ENCODE measurements at places on chromosomes 3 and 15.
A peak's percentile ranks its signal among the peaks of the same experiment; 100 is the strongest.

DNA sequence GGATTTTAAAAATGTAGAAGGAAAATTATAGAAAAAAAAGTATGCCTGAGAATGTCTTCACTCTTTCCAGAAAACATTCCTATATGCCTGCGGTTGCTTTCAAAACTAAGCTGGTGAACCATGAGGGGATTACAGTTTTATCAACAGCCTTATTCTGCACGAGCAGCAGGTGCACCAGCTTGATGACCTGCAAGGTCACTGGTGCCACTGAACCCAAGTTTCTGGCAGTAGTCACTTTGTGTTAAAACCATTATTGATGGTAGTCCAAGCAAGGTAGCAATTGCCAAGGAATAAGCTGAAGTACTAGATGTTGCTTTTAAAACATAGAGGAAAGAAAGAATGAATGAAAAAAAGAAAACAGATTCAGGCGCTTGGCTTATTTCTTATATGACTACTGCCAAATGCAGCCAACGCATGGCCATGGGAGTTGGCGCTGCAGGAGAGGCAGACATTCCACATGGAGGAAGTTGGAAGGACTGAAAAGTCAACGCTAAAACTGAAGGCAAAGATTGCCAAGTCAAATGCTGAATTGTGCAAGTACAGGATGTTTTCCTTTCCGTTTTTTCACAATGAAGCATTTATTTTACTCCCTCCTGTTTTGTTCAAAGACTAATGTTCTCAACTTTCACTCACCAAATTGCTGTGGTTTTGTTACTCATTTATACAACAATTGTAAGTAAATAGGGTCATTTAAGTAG lies 601.4 kb downstream of the CADM2 start:
- peak; percentile 78 for DNase-seq

DNA sequence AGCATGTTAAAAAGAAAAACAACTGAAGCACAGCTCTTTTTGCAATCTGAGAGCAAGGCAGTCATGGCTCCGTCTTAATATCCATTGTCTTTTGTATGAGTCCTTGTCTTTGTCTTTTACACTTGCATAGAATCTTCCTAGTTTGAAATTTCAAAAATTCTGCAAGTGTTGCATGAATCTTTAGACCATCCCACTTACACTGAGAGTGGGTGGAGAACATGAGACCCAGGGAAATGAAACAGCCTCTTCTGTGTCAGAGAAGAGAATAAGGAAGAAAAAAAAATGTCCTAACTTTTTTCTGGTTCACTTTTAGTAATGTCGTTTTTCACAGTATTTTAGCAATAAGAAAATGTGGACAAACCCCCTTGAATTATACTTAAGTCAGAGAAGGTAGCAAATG lies 12.1 kb upstream of the DCLK3 start:
- DNase-seq = no peak

GRCh38 chr3:133049491-133049890 lies 11.3 kb downstream of the TMEM108 start:
- DNase-seq = no peak

DNA sequence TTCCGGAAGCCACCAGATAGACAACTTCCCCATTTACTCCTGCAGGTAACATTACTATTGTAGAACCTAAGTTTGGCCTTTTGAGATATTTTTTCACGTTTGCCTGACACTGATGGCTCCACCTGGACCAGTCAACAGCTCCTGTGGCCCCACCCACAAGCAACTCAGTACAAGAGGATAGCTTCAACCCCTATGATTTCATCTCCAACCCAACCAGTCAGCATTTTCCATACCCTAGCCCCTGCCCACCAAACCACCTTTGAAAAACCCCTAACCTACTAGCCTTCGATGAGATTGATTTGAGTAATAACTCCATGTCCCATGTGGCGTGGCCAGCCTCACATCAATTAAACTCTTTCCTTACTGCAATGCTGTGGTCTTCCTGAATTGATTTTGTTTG lies 950 bp upstream of the EHHADH start:
- DNase-seq = no peak

GRCh38 chr3:99721633-99722007 lies 83.2 kb downstream of the COL8A1 start:
- DNase-seq = peak; percentile 18

- no peak for DNase-seq
Measured at GRCh38 chr3:49666592-49666991, 7.6 kb upstream of the APEH start.

DNA sequence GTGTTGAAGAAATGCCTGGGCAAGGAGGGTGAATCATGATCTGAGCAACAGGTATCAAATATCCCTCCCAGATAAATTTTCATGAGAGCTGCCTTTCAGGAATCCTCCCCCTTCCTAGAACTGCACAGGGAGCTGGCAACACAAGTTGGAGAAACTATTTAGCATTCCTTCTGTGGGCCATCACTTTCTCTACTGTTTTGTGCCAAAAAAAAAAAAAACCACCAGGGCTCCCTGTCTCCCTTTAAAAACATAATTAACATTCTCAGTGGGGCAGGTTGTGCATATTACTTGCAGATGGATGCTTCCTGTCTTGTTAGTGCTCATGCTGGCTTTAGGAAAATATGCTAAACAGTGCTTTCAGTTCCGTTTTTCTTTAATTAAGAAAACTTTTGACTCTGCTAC lies 234.9 kb upstream of the LMCD1 start:
- DNase-seq = peak; percentile 74

DNA sequence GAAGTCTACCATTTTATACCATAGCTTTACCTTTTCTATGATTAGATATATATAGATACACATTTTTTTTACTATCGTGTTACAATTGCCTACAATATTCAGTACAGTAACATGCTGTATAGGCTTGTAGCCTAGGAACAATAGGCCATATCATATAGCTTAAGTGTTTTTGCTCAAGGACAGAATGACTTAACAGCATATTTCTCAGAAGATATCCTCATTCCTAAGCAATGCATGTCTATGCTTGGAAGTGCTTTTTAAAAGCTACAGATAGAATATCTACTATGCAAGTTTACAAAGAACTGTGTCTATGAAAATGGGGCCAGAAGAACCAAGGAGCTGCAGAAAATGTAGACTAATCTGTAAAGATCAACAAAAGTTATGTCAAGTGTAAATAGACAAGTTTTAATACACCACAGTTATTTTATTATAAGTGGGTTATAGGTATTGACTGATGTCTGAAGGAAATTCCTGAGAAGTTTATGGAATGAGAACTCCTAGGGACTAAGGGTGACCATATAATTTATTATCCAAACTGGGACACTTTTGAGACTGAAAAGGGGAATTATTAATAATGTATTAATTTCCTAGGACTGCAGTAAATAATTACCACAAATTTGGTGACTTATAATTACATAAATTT lies 138.7 kb upstream of the TGFBR2 start:
- DNase-seq = no peak

DNA sequence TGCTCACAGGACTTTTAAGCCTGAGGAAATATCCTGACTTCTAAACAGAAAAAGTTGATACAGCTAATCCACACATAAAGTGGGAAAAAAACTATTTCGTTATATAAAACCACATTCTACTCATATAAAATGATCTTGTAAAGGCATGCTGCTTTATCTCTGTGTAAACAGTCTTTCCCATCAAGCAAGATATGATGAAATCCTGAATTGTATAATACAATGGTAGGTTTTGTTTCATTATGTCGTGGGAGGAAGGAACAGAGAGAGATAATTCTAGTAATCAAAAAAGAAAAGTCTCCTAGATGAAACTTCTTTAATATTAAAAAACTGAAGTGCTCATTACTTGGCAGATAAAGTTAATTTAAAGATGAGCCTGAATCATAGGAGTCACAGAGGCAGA lies 92.6 kb upstream of the SNTN start:
- no peak for DNase-seq

DNA sequence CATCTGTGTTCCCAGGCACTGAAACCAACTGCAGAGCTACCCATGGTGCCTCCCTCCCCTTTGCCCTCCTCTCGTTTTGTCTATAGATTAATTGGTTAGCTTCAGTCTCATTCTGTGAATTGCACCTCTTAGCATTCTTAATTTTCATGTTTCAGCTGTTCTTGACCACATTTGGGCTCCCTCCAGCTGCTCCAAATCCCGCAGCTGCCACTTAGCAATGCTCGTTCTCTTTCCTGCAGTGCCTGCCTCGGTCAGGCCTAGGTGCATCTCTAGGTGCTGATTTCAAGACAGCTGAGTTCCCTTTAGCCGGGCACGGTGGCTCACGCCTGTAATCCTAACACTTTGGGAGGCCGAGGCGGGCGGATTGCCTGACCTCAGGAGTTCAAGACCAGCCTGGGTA lies 47.0 kb upstream of the SMAD3 start:
- no peak for DNase-seq

- DNase-seq = peak; percentile 35
Measured at GRCh38 chr15:74291101-74292071, 55.3 kb downstream of the CCDC33 start.

GRCh38 chr15:78983146-78983918 lies 38.5 kb upstream of the CTSH start:
- DNase-seq = no peak

DNA sequence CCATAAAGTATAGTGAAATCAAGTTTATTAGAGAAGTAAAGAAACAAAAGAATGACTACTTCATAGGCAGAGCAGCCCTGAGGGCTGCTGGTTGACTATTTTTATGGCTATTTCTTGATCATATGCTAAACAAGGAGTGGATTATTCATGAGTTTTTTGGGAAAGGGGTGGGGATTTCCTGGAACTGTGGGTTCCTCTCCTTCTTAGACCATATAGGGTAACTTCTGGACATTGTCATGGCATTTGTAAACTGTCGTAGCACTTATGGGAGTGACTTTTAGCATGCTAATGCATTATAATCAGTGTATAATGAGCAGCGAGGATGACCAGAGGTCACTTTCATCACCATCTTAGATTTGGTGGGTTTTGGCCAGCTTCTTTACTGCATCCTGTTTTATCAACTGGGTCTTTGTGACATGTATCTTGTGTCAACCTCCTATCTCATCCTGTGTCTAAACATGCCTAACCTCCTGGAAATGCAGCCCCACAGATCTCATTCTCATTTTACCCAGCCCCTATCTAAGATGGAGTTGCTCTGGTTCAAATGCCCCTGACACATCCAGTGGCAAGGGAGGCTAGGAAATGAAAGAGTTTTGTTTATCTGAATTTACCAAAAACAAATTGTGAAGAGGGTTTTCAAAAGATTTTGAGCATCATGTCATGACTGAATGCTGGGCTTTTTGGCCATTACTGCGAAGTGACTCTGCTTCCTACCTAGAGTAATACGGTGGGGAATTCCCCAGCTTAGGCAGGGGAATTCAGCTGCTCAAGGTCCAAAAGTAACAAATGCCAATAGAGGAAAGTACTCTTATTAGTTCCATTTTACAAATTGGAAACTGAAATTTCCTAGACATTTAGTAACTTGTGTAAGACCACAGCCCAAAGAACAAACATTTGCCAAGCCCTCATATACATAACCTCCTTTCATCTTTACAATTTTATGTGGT lies 6.2 kb upstream of the SPSB4 start:
- DNase-seq = no peak

- no peak for DNase-seq
Measured at GRCh38 chr3:42914771-42915515, 9.0 kb downstream of the ZNF662 start.

DNA sequence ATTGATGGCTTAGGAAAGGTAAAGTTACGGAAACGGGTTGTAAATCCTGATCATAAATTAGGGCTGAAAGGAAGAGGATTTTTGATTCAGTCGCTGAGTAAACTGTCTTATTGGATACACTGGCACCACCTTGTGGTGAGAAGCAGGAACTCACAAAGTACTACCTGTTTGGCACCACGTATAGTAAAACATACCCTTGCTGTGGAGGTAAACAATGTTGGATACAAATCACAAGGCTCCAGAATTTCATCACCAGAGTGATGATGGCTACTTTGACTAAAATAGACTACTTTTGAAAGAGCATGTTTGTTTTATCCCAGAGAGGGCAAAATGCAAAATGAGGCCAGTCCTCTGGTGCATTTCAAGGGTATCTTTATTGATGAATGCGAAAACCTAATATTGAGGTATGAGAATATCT lies 216.9 kb downstream of the IGSF11 start:
- DNase-seq = peak; percentile 34

GRCh38 chr3:125194849-125195601 lies 17.5 kb downstream of the SLC12A8 start:
- DNase-seq = peak; percentile 88

- no peak for DNase-seq
Measured at GRCh38 chr3:156664831-156665178, 9.6 kb upstream of the TIPARP start.

DNA sequence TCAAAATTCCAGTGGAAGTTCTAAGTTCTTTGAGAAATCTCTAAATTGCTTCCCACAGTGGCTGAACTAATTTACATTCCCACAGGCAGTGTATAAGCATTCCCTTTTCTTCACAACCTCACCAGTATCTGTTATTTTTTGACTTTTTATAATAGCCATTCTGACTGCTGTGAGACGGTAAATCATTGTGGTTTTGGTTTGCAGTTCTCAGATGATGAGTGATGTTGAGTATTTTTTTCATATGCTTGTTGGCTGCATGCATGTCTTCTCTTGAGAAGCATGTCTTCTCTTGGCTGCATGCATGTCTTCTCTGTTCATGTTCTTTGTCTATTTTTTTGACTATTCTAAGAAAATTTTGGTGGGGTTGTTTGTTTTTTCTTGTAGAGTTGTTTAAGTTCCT lies 499.6 kb upstream of the CCDC54 start:
- DNase-seq = peak; percentile 47

GRCh38 chr3:140941090-140941433 lies 574 bp upstream of the SLC25A36 start:
- no peak for DNase-seq

GRCh38 chr15:78438619-78439285 lies 736 bp downstream of the IREB2 start:
- no peak for DNase-seq

- DNase-seq = no peak
Measured at GRCh38 chr15:91068436-91068835, 31.6 kb upstream of the SV2B start.

DNA sequence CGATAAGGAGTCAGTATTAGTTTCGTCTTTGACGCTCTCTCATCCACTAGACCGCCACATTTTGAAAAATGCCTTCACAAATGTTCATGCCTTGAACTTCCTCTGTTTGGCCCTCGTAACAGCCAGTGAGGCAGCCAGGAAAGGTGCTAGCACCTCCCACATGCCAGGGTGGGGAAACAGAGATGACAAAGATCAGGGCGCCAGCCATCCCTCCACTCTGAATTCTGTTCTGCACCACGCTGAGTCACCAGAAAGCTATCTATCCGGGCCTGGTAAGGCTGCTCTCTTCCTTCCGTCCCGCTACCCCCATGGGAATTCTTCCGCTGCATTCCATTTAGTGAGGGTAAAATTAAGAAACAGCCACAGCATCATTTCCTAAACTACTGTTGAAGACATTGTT lies 31.3 kb upstream of the BCL2L10 start:
- DNase-seq = no peak
